Left lung (tissue), 14 donors: ENCODE measurements at places on chromosomes 11 and 22. TPM values are rescaled to one million over a fixed set of nuclear protein-coding genes. Genes with fewer than 3 reads are reported as not detected.

Gene PRODH
- 77.5 TPM for polyA plus RNA-seq

- no peak for DNase-seq
- H3K27me3 ChIP-seq: no peaks in the 10 kb centered on the region
These were observed 1.6 kb upstream of the LZTR1 start for GRCh38 chr22:20980523-20980922.

- peaks cover 20% of the 10 kb centered on the region for H3K4me1 ChIP-seq
- H3K36me3 ChIP-seq: peaks cover 25% of the 10 kb centered on the region
- peak overlapping the region; percentile 58 for H3K27ac ChIP-seq
- H3K4me3 ChIP-seq: no peak overlapping the region
These were observed 19.4 kb downstream of the SNU13 start for GRCh38 chr22:41668971-41669911.

- no peaks in the 10 kb centered on the region for H3K36me3 ChIP-seq
- DNase-seq: no peak
- no peak overlapping the region for H3K4me3 ChIP-seq
- no peaks in the 10 kb centered on the region for H3K4me1 ChIP-seq
These were observed 21.2 kb upstream of the OR10A5 start for GRCh38 chr11:6824136-6824823.

GRCh38 chr11:70072861-70073755 is 5.0 kb upstream of the ANO1 start:
- no peaks in the 10 kb centered on the region for H3K36me3 ChIP-seq
- no peak for DNase-seq
- H3K4me1 ChIP-seq: no peaks in the 10 kb centered on the region
- H3K27me3 ChIP-seq: peaks cover 96% of the 10 kb centered on the region

Gene NPTXR
- polyA plus RNA-seq: 7.0 TPM

DNA sequence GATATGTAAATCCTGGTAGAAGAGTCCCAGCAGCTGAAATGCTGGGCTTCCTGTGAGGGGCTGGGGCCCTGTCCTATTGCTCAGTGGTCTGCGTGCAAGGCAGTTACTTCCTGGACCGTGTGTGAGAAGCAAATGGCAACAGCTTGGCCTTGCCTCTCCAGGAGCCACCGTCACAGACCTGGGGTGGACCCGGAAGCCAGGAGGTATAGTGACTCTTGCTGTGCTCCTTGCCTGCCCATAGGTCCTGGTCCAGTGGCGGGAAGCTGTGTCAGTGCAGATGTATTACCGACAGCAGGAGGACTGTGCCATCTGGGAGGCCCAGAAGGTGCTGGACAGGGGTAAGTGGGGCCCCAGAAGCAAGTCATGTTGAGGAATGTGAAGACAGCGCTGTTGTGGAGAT is 54.3 kb downstream of the PISD start:
- peaks cover 6% of the 10 kb centered on the region for H3K4me1 ChIP-seq
- no peaks in the 10 kb centered on the region for H3K36me3 ChIP-seq
- H3K27ac ChIP-seq: no peak overlapping the region
